Activated T-cell treated with anti-CD3 and anti-CD28 coated beads, Interleukin-2, amount 50 U/mL, for 48 hours (primary cell): ENCODE measurements at places on chromosomes 5 and 9.
A peak's percentile ranks its signal among the peaks of the same experiment; 100 is the strongest.

- DNase-seq: no peak
Observed at GRCh38 chr9:130608554-130609134, 29.3 kb downstream of the FUBP3 start.

GRCh38 chr9:116156621-116157314 is 3.2 kb downstream of the PAPPA start:
- DNase-seq: no peak

- DNase-seq: no peak
Observed at GRCh38 chr9:130437011-130437789, 7.6 kb upstream of the ASS1 start.

DNA sequence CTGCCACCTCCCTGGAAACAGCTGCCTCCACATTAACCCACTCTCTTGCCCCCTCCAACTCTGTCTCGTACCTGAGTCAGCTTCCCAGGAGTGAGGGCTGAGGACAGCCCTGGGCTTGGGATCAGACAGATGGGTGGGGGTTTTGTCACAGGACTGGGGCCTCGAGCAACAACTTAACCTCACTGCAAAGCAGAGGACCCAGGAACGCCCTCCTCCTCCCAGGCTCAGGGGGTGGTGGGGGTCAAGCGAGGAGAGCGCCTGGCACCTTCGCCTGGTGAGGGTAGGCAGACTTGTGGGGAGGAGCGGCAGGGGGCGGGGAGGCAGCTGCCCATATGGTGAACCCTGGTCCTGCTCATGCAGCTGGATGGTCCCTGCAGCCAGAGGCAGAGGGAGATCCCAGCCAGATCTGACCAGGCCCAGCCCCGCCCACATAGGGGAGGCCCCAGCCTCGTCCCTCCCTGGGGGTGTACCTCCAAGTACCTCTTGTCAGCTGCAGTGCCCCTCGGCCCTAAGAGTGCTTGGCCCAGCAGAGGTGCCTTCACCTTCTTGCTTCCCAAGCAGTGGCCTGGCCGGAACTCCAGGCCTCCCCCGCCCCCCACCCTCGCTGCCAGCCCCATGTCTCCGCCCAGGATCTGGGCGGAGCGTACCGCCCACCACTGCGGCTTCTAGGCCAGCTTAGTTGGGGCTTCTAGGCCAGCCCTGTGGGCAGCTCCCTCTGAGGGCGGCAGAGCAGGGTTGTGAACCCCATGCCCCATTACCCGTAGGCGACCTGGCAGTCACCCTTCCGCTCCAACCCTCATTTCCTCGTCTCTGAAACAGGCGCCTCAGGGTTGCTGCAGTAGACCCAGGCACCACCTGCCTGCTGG is at the start of gene SARDH:
Gene SARDH (minus strand): TSS at position 579 of the 866 bp plus-strand sequence. CDS start 4,179 bp downstream, outside the sequence.
- DNase-seq: peak; percentile 72

DNA sequence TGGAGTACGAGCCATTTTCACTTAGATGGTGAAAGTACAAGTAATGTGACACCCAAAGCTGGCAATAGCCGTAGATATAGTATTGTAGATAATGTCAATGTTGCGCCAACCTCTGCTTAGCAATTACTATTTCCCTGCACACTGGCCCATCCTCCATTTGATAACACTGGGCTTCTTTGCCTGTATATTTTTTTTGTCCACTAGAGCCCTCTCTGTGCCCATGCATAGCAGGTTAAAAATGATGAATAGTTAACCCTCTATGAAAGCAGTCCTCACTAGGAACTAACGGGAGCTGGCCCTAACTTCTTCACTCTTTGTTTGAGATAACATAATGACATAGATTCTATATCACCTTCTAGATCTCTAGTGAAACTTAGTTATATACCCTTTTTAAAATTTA is 416.8 kb downstream of the TUSC1 start:
- DNase-seq: no peak

DNA sequence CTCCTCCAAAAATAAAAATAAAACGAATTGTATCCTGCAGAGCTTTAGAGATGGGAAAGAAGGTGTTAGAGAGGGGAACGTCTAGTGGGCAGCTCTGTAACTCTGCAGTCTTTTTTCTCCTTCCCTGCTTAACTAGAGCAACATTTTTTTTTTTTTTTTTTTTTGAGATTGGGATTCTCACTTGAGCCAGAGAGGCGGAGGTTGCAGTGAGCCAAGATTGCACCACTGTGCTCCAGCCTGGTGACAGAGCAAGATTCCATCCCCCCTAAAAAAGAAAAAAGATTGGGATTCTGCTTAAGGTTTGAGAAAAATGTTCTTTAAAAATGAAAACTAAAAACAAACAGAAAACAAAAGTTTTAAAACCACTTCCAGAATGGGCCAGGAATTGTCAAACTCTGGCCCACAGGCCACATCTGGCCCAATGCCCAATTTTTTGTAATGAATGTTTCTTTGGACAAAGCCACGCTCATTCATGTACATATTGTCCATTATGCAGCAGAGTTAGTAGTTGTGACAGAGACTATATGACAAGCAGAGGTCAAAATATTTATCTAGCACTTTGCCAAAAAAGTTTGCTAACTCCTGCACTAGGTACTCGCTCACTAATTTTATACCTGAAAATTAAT is 98.5 kb downstream of the ZCCHC7 start:
- DNase-seq: no peak

DNA sequence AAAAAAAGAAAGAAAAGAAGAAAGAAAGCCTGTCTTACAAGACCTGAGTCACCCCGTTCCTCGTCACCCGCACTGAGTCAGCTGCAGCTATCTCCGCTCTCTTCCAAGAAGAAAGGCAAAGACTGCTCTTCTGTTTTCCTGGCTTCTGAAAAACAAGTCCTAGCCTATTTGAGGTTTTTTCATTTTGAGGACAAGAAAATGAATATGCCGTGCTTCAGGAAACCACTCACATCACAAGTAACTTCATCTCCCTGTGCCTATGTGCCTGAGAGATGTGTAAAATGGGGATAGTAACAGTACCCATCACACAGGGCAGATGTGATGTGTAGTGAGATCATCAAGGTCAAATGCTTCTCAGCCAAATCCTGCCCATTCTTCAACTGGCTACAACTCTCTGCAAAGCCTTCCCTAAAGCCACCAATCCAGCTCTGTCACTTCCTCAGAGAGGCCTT is 78.4 kb downstream of the GLDC start:
- peak; percentile 31 for DNase-seq

GRCh38 chr5:59137846-59138245 is 555.0 kb downstream of the RAB3C start:
- no peak for DNase-seq

- no peak for DNase-seq
Observed at GRCh38 chr9:95268681-95269080, 48.8 kb downstream of the FANCC start.

DNA sequence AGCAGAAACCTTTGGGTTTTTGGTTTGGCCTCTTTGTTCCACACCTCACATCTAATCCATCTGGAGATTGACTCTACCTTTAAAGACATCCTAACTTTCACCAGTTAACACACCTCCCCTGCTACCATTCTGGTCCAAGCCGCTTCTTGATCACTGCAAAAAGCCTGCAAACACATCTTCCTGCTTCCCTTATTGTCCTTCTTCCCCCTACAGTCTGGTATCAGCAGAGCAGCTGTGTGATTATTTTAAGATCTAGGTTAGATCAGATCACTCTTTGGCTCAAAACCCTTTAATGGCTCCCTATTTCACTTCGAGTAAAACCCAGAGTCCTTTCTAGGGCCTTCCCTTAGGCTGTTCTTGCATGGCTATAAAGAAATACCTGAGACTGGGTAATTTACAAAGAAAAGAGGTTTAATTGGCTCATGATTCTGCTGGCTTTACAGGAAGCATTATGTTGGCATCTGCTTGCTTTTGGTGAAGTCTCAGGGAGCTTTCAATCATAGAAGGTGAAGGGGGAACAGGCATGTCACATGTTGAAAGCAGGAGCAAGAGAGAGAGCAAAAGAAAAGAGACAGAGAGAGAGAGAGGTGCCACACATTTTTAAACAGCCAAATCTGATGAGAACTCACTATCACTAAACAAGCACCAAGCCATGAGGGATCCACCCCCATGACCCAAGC is 1.5 kb upstream of the TEX10 start:
- DNase-seq: no peak

DNA sequence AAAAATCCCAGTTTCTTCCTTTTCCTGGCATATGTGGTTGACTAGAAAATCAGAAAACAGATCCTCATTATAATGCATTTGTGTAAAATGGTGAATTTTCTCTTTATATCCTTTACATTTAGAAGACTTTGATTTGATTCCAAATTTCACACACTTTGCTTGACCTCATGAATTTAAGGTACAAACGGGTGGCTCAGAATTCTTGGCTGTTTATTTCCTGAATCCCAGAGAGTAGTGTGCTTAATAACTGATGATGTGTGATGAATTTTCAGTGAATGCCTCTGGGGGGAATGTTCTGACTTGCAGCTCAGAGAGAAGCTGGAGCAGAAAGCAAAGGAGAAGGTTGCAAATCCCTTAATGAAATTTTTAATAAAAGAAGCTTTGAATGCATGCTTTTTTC is 126.8 kb downstream of the SPATA31D1 start:
- DNase-seq: no peak

GRCh38 chr5:136382791-136383190 is 17.4 kb upstream of the TRPC7 start:
- no peak for DNase-seq

DNA sequence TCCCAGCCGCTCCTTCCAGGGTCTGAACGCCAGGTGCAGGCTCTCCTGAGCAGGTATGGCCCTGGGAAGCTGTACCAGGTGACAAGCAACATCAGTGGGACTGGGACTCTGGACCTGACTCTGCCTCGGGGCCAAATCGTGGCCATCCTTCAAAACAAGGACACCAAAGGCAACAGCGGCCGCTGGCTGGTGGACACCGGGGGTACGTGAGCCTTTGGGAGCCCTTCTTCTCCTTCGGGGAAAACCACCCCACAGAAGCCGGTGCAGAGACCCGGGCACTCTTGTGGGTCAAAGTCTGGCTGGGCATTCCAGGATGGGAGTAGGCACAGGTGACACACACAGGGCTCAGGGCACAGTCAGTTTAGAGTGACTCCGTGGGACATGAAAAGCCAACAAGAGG is 45.8 kb downstream of the ARHGEF37 start:
- no peak for DNase-seq
